Neural progenitor cell (in vitro differentiated cells): ENCODE measurements at places on chromosomes 3 and 15.

DNA sequence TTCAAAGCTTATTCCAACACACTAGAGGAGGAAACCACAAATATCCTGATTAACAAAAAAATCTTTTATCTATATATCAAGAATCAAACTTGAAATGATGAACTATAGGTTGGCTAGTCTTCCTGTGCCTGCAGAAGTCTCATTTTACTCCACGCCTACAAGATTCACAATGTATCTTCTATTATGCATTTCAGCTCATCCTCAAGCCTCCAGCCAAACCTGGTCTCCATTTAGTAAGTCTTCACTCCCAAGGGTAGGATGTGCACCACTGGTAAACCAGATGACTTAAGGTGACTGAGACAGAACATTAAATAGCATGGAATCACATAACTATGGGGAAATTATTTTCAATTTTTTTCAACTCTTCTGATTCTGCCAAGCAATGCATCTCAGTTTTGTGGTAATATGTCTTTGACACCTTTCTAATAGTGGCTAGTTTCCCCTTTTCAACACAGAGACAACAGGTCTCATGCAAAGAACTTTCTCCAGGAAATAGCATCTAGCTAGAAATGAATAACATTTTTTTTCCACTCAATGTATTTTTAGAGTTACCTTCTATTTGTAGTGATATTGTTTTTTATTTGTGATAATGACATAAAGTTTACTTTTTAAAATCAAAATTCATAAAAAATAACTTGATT, 166.9 kb downstream of the TNIK start:
- DNase-seq, result no peak

- DNase-seq, result no peak
Measured at GRCh38 chr3:127011270-127011992, 28.5 kb downstream of the PLXNA1 start.

DNA sequence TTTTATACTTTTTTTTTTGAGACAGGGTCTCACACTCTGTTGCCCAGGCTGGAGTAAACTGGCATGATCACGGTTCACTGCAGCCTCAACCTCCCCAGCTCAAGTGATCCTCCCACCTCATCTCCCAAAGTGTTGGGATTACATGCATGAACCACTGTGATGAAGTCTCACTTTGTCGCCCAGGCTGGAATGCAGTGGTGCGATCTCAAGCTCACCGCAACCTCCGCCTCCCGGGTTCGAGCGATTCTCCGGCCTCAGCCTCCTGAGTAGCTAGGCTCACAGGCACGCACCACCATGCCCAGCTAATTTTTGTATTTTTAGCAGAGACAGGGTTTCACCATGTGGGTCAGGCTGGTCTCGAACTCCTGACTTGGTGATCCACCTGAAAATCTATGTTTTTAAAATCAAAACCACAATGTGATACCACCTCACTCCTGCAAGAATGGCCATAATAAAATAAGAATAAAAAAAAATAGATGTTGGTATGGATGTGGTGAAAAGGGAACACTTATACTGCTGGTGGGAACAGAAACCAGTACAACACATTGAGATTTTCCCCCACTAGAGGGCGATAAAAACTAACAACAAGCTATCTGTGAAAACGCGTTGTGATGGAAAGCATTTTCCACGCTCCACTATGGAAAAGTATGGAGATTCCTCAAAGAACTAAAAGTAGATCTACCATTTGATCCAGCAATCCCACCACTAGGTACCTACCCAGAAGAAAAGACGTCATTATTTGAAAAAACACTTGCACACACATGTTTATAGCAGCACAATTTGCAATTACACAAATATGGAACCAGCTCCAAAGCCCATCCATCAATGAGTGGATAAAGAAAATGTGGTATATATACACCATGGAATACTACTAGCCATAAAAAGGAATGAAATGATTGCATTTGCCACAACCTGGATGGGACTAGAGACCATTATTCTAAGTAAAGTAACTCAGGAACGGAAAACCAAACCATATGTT, 26.8 kb upstream of the OCA2 start:
- peak; percentile 78 for DNase-seq

- no peak for DNase-seq
Measured at GRCh38 chr15:51302480-51302879, 35.9 kb downstream of the CYP19A1 start.

DNA sequence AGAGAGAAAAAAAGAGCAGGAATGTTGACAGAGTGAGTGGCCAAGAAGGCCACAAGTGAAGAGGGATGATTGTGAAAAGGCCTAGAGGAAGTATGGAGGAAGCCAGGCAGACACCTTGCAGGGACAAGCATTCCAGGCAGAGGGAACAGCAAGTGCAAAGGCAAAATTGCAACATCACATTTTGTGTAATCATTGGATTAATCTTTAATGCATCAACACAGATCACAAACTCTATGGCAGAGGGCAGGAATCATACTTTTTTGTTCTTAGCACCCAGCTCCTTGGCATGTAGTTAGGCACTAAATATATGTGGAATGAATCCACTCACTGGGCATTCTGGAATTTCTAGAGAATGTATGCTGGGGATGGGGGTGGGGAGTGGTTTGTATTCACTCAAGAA, 312.1 kb upstream of the PROK2 start:
- DNase-seq, result no peak

GRCh38 chr3:30473374-30474051, 132.9 kb upstream of the TGFBR2 start:
- DNase-seq, result no peak

DNA sequence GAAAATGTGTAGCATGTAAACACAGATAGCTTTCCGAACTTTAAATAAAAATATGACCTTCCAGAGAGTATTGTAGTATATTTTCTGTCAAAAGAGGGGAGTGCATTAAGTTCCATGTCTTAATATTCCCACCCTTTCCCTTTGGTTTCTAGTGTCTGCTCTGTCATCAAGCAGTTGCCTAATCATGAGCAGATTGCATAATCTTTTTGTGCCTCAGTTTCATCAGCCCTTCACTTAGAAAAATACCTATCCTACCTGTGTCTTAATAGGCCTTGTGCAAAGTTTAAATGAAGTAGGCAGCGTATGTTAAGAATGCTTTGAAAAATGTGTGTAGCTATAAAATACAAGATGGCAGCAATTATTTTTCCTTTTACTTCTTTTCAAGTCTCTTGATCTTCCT, 52.8 kb downstream of the CALML4 start:
- no peak for DNase-seq

GRCh38 chr3:158846803-158847451, 45.1 kb downstream of the MFSD1 start:
- DNase-seq, result no peak
